ENCODE measurements at places on chromosomes 7 and 10.

- DNase-seq = no peak
These were observed 3.7 kb upstream of the TCTN3 start for GRCh38 chr10:95697429-95697828.

- no peak for DNase-seq
These were observed 19.6 kb downstream of the DPYSL4 start for GRCh38 chr10:132206377-132206745.

- DNase-seq = no peak
These were observed 860 bp downstream of the RPP30 start for GRCh38 chr10:90872648-90873020.

DNA sequence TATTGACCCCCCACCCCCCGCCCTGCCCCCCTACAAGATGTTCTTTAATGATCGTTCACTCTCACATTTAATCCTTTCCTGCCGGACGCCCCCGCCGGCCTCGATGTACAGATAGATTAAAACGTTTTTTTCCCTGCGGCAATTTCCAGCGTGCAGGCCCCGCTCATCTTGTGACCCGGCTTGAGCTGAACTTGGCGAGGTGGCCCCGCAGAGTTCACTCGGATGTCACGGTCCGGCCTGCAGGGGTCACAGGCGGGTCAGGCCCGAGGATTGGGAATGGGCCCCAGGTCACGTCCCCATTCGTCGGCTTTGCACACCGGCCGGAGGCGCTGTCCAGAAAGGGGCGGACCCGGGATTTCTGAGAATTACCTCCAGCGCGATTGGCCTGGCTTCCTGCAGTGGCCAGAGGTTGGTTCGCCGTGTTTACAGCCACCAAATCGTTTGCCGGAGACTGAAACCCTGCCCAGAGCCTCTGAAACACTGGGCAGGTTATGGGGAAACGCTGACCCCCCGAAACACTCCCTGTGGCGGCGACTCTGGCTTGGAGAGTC lies 1.9 kb upstream of the CYP26A1 start:
- no peak for DNase-seq

DNA sequence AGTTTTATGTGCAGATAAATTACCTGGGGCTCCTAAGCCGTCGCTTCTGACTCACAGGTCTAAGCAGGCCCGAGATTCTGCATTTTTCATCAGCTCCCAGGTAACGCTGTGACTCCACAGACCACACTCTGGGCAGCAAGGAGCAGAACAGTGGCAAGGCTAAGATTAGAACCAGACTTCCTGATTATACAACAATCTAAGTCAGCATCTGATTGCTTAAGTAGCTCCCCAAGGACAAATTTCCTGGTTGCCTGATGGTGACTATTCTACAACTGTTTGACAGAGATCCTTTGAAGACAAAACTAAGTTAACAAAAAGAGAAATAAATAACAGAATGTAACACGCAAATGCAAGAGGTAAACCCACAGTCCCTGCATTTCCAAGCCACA lies 69.0 kb downstream of the CREB3L2 start:
- DNase-seq = no peak

- DNase-seq = no peak
These were observed 86.4 kb downstream of the TMEM106B start for GRCh38 chr7:12297283-12298108.

DNA sequence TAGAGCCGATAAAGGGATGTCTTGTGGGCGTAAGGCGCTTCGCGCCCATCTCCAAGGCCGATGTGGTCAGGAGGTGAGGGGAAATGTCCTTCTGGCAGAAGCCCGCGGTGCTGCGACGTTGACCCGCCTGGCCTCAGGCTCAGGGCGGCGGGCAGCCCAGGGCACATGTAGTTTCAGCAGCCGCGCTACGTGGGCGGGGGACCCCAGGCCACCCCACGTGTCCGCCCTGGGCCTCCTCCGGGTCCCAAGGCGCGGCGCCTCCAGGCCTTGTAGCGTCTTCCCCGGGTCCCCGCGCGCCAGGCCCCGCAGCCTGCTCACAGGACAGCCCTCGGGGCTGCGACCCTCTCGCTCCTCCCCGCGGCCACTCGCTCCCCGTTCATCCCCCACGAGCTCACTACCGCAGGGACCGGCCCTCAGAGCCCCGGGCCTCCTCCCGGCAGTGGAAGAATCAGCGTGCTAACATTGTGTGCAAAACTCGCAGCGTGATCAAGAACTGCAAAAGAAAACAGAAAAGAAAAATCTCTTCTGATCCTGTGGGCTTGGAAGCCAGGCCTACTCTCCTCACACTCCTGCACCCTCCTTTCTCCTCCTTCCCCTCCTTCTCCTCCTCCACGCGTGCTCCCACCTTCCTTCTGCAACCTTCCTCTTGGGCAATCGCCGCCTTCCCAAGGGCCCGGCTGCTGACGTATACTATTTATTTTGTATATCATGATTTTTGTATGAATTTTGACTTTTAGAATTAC lies 4.4 kb upstream of the TBX20 start:
- no peak for DNase-seq

- DNase-seq = no peak
These were observed 910 bp downstream of the ARHGAP19 start for GRCh38 chr10:97291357-97292096.

- DNase-seq = no peak
These were observed 105.3 kb downstream of the SORCS1 start for GRCh38 chr10:107059068-107059804.

DNA sequence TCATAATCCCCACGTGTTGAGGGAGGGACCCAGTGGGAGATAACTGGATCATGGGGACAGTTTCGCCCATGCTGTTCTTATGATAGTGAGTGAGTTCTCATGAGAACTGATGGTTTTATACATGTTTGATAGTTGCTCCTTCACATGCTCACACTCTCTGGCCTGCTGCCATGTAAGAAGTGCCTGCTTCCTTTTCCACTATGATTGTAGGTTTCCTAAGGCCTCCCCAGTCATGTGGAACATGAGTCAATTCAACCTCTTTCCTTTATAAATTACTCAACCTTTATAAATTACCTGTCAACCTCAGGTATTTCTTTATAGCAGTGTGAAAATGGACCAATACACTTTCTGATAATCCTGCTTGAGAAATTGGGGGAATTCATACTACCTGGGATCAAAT lies 80.2 kb downstream of the ZNF37A start:
- DNase-seq = no peak

- DNase-seq = no peak
These were observed 44.6 kb upstream of the TES start for GRCh38 chr7:116165717-116166116.
